Activated CD4-positive, alpha-beta T cell treated with anti-CD3 and anti-CD28 coated beads, Interleukin-2, Interleukin-6, amounts not matched to agents 100 ng/mL and 50 ng/mL, durations not matched to agents 16 hours and 8 hours (primary cell): ENCODE measurements at places on chromosomes 6 and 20.

DNA sequence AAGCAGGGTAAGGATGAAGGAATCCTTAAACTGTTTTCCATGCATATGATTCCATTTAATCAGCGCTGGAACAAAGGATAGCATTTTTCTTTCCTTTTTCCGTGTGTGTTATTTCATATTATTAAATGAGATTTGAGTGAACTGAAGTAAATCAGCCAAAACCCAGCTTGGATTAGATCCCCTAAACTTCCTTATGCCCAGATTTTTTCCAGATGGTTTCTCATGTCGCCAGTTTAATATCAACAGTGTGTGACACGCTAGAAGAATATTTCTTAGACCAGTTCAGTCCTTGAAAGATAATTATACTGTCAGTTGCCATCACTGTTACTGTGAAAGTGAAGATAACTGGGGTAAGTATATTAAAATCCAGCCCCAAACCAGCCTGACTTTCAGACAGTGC, 1009.4 kb downstream of the KIF16B start:
- no peak for DNase-seq

GRCh38 chr20:54040531-54040930, 29.9 kb downstream of the BCAS1 start:
- no peak for DNase-seq

DNA sequence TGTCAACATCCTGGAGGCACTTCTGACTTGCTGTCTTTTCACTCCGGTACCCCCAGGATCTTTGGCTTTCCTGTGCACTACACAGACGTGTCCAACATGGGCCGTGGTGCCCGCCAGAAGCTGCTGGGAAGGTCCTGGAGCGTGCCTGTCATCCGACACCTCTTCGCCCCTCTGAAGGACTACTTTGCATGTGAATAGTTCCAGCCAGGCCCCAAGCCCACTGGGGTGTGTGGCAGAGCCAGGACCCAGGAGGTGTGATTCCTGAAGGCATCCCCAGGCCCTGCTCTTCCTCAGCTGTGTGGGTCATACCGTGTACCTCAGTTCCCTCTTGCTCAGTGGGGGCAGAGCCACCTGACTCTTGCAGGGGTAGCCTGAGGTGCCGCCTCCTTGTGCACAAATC, 12.0 kb upstream of the MAPRE1 start:
- no peak for DNase-seq

DNA sequence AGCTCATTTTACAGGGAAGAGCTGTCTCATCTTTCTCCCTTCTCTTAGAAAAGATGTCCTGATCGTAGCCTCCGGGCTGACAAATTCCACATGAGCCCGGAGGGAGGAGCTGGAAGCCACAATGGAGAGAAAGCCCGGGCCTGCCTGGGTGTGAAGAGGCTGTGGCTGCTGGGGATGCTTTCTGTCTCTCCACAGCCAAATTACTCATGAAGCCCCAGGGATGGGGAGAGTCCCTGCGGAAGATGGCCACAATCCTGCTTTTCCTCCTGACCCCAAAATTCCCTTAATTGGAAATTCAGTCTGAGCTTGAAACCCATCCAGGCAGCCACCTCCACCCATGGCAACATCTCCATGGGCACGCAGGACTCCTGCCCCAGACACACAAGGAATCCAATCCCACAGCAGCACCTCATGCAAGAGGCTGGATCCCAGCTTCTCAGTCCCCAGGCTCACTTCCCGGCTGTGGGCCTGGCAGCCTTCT, 32.4 kb downstream of the JPH2 start:
- DNase-seq = no peak

GRCh38 chr6:169205176-169206160, 48.2 kb downstream of the THBS2 start:
- DNase-seq = no peak
